ENCODE measurements at places on chromosomes 13 and 19. TPM values are rescaled to one million over a fixed set of nuclear protein-coding genes. Genes with fewer than 3 reads are reported as not detected.

ZNF850 gene
- 1.7 TPM for polyA plus RNA-seq

CPB2 gene
- not detected for polyA plus RNA-seq

NCAN gene
- not detected for polyA plus RNA-seq

ZNF726 gene
- polyA plus RNA-seq, result 2.3 TPM

ZNF730 gene
- polyA plus RNA-seq, result not detected

PPP1R37 gene
- polyA plus RNA-seq, result 0.69 TPM

GRCh38 chr13:99968521-99969452 is 2.8 kb downstream of the ZIC5 start:
- no peak for DNase-seq

GRCh38 chr13:28730762-28731161 is 12.0 kb upstream of the SLC46A3 start:
- no peak for DNase-seq

GRCh38 chr19:10639836-10640235 is 14.3 kb upstream of the ILF3 start:
- DNase-seq, result no peak

DNA sequence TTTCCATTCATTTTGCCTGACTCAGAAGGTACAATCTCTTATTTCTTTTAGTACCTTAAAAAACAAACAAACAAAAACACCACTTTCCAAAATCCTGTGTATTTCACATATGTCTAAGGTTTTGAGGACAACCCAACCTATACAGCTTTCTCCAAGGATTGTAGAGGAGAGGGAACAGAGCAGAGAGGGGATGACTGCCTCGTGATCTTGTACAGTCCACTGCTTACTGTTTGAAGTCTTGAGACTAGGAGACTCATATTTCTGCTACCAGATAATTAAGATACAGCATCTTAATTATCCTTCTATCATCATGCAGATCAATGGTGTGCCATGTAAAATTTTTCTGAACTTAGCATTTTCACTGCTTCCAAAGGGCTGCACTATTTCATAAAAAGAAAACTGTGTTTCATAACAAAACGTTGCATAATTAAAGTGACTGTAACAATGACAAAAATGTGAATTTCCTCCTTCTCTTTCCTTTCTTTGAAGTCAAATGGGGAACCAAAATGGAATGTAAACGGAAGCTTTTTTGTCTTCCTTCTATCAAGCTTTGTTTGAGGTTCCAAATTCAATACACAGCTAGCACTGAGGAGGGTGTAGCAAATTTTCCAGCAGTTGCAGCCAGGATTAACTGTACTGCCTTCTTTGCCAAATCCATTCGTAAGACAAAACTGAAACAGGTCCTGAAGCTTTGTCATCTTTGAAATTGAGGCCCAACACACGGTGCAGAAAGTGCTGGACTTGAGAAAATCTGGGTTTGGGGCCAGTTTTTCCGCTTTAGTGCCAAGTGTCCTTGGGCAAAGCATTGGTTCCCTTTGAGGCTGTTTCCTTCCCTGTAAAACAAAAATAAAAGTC is 34.9 kb upstream of the RCBTB2 start:
- no peak for DNase-seq

- no peak for DNase-seq
These were observed 124.5 kb downstream of the ITGBL1 start for GRCh38 chr13:101576977-101577376.

DNA sequence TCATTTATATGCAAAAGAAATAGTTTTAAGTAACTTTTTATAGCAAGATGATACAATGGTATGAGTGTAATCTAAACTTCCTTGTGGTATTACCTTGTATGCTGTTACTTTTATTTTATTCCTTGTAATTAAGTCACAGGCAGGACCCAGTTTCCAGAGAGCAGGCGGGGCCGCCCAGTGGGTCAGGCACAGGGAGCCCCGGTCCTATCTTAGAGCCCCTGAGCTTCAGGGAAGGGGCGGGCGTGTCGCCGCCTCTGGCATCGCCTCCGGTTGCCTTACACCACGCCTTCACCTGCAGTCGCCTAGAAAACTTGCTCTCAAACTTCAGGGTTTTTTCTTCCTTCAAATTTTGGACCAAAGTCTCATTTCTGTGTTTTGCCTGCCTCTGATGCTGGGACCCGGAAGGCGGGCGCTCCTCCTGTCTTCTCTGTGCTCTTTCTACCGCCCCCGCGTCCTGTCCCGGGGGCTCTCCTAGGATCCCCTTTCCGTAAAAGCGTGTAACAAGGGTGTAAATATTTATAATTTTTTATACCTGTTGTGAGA is 10.2 kb downstream of the PLPPR3 start:
- DNase-seq, result no peak

- peak; percentile 93 for DNase-seq
These were observed 73.4 kb downstream of the RYR1 start for GRCh38 chr19:38506723-38507550.

GRCh38 chr19:40745402-40745780 is 4.9 kb downstream of the ACTMAP start:
- no peak for DNase-seq

- DNase-seq, result peak; percentile 11
These were observed 6.2 kb downstream of the MYO1F start for GRCh38 chr19:8571006-8571411.

DNA sequence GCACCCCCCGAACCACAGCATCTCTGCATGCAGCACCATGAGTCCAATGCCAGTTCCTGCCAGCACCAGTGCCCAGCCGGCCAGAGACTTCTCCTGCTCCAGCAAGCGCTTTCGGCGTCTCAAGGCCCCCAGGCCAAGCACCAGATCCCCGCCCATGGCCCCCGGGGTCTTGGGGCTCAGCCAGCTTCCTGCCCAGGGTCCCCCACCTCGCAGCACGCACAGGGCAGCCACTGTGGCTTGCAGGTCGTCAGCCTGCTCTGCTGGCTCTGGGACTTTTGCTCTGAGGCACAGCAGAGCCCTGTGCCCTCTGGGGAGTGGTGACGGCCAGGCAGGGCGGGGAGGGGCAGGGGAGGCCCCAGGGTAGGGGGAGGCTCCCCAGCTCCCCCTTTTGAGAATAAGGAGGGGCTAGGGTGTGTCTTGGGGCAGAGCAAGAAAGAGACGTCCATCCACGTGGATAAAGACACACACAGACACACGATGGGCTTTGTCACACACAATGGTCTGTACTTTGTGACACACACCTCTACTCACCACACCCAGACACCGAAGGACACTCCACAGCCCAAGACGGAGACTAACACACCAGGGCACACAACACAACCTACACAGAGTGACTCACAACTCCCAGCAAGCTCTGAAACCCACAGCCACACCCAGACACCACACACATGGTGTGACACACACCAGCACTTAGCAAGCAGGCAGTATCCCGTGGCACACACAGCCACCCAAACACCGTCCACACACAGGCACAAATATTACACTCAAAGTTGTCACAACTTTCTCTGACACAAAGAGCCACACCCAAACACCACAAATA is at the start of gene KCNN4:
TSS of gene KCNN4 (minus strand) at position 268 of the 820 bp plus-strand sequence. CDS start at position 156, 112 bp downstream.
- peak; percentile 84 for DNase-seq

All from CD4-positive, CD25-positive, alpha-beta regulatory T cell (primary cell).